ENCODE measurements at places on chromosomes 12 and 14. TPM values are rescaled to one million over a fixed set of nuclear protein-coding genes. Genes with fewer than 3 reads are reported as not detected.

Gene COX8C
- not detected for total RNA-seq

Gene SYNDIG1L
- not detected for total RNA-seq

GRCh38 chr14:47959740-47960139 lies 284.3 kb upstream of the MDGA2 start:
- DNase-seq, result no peak

GRCh38 chr14:28242895-28243294 lies 523.7 kb upstream of the FOXG1 start:
- DNase-seq, result no peak

- no peak for DNase-seq
Observed at GRCh38 chr12:89173678-89174077, 178.6 kb downstream of the DUSP6 start.

- no peak for DNase-seq
Observed at GRCh38 chr14:33357225-33358010, 418.7 kb downstream of the NPAS3 start.

DNA sequence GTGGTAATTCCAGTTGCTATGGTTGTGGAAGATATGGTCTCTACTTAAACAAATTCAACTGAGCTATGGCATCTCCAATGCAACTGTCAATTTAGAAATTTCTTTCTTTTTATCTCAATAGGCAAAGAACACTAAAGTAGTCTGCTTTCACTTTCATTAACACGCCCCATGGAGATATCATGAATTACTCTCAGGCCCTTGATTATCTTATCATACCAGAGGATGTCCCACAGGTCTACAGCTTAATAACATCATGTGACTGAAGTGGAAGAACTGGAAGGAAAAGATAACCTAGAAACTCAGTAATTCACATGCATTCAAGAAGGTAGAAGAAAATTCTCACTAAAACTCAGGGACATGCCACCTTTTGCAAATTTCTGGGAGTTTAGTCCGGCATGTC lies 114.3 kb downstream of the FLRT2 start:
- no peak for DNase-seq

- no peak for DNase-seq
Observed at GRCh38 chr12:123037791-123038190, 57.3 kb downstream of the ARL6IP4 start.

Gene KRT71
- not detected for total RNA-seq

- DNase-seq, result no peak
Observed at GRCh38 chr14:101062601-101063000, 159.1 kb upstream of the RTL1 start.
